Foreskin keratinocyte (primary cell): ENCODE measurements at places on chromosomes 16 and 17. TPM values are rescaled to one million over a fixed set of nuclear protein-coding genes. Genes with fewer than 3 reads are reported as not detected.

Gene CTRL
- 0.31 and 0.35 TPM in 2 replicates for total RNA-seq

Gene SLC43A2
- total RNA-seq: 2.0 and 3.1 TPM in 2 replicates

Gene TMEM204
- total RNA-seq: 4.1 and 10.7 TPM in 2 replicates

Gene CARD14
- 0.04 and 0.24 TPM in 2 replicates for total RNA-seq

Gene MFSD6L
- total RNA-seq: not detected in 2 replicates

Gene SLC6A2
- 0.07 TPM in 1 of 2 replicates, not detected in the other for total RNA-seq

Gene FOXC2
- not detected in 2 replicates for total RNA-seq

Gene USB1
- 44.8 and 46.9 TPM in 2 replicates for total RNA-seq

Gene CCL3
- total RNA-seq: not detected in 2 replicates
